Transverse colon (tissue), 4 donors: ENCODE measurements at places on chromosomes 2 and 18.

DNA sequence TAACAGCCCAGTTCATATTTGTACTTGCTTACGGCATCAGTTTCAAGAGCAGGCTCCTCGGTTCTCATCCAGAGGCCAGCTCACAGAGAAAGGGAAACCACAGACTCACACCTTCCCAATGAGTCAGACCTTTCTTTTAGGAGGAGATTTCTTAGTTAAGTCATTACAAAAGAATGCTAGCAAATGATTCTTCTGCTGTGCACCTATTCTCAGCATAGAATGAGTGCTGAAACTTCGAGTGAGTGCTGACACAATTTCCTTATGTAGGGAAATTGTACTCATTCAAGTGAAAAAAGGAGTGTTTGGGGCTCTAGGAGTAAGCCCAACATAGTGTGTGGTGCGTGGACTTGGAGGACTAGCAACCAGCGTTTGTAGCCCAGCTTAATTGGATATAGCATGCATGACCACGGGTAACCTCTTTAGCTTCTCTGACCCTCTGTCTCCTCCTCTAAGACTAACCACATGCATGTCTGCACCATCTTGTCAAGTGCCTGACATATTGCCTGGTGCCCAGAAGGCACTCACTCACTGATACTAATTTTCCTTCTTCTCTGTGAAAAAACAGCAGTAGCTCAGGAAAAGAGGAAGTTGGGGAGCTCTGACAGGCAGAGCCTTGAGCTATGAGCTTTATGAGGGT, 87.0 kb downstream of the ALPK2 start:
- DNase-seq, result no peak

DNA sequence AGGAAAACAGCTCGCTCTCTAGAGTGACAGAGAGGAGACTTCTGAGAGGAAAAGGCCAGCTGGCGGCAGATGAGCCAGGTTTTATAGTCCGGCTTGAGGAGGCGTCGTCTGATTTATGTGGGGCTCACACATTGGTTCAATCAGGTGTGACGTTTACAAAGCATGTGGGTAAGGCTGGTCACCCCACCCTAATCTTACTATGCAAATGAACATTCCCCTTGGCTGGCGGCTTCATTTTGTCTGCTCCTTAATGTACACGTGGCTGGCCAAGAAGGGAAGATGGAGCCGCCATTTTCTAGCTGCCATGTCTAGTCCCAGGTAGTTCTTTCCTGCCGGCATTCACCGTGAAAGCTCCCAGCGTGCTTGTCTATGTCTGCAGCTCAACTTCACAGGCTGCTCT, 299.1 kb upstream of the SPRED2 start:
- DNase-seq, result no peak

- no peak for DNase-seq
Measured at GRCh38 chr2:3805201-3805939, 102.0 kb downstream of the DCDC2C start.

- peak; percentile 26 for DNase-seq
Measured at GRCh38 chr2:181178823-181179412, 198.5 kb downstream of the UBE2E3 start.

DNA sequence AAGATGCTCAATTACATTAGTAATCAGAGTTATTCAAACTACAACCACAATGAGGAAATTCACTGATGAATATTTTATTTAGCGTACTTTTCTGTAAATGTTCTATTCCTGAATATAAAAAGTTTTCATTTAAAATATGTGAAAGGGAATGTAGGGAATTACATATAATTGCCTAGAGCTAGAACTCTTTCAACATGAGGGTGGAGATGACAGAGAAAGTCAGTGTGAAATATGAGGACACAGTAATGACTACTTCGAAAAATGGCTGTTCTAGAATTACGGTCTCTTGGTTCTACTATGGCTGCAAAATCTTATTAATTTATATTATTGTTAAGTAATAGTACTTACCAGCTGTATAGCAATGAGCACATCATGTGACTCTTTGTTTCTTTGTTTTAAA, 1647.4 kb upstream of the PIK3C3 start:
- no peak for DNase-seq

- no peak for DNase-seq
Measured at GRCh38 chr2:27501042-27501441, 4.4 kb downstream of the GCKR start.

GRCh38 chr2:44169155-44169898, 652 bp downstream of the PPM1B start:
- DNase-seq, result peak; percentile 62

DNA sequence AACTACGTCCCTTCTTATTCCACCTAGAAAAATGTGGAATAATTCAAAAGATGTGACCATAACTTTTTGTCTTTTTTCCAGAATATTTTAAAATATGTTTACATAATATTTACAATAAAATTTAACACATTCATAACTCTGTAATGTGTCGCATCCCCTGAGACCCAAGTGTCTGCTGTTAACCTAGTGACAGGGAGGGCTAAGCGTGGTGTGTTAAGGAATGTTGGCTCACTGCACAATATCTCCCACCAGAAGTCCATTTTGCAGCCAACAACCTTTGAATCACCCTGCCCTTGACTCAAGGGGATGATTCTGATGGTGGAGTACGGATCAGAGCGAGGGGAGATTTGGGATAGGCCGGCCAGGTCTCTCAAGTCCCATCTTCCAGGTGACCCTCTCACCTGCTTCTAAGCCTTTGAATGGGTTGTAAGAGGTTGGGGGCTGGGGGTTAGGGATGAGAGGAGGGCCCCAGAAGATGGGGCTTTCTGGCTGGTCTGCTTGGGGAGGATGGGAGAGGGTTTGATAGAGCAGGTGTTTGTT, 43.3 kb downstream of the SERTAD2 start:
- no peak for DNase-seq

DNA sequence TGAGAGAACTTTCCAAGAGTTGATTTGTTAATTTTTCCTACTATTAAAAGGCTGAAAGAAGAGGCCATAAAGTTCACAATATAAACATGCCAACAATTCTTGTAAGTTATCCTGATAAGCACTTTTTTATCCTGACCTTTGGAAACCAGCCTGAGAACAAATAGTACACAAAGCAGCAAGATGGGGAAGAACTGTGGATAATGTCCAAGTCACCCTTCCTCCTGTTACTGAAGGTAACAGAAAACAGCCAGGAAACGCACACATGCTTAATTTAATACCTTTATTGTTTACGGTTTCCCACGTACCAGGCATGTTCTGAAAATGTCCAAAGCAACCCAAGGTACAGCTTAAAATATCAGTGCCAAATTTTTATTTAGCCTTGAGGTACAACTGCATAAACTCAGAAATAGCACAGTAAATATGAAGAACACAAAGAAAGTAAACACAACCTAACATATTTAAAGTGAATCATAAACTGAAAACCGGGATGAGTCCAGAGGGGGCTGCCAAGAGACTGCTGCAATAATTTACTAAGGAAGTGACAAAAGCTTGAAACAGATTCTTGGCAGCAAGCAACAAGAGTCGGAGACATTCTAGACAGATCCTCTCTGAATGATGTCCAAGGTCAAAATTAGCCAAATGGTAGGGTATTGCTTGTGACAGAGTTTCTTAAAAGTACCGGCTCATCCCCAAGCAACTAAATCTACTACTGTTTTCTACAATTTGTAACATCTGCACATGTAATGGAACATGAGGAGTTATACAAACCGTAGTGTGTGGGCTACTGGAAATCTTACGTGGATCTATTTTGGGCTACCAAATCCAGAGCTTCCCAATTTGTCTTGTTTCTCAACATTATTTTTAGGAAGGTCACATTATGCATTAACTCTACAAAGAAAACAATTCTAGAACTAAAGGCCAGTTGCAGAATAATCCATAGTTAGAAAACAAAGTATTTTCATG, 93.2 kb downstream of the CABYR start:
- no peak for DNase-seq

- DNase-seq, result no peak
Measured at GRCh38 chr2:131588152-131588873, 60.6 kb downstream of the CCDC74A start.

GRCh38 chr2:165573534-165574461, 104.3 kb downstream of the CSRNP3 start:
- DNase-seq, result peak; percentile 43

GRCh38 chr18:74436158-74436769, 20.8 kb downstream of the DIPK1C start:
- no peak for DNase-seq
